ENCODE measurements at places on chromosomes 5 and 9. TPM values are rescaled to one million over a fixed set of nuclear protein-coding genes. Genes with fewer than 3 reads are reported as not detected.

PHF24 gene
- total RNA-seq = not detected

- DNase-seq = no peak
These were observed 323.7 kb upstream of the CD180 start for GRCh38 chr5:67520161-67520908.

TMEM215 gene
- 0.18 TPM for total RNA-seq

- DNase-seq = no peak
These were observed 252.8 kb downstream of the FBXL17 start for GRCh38 chr5:108129129-108129528.

C9orf72 gene
- 8.3 TPM for total RNA-seq

ATP10B gene
- total RNA-seq = not detected

GRCh38 chr9:90568667-90569066 lies 74.0 kb downstream of the DIRAS2 start:
- no peak for DNase-seq

DNA sequence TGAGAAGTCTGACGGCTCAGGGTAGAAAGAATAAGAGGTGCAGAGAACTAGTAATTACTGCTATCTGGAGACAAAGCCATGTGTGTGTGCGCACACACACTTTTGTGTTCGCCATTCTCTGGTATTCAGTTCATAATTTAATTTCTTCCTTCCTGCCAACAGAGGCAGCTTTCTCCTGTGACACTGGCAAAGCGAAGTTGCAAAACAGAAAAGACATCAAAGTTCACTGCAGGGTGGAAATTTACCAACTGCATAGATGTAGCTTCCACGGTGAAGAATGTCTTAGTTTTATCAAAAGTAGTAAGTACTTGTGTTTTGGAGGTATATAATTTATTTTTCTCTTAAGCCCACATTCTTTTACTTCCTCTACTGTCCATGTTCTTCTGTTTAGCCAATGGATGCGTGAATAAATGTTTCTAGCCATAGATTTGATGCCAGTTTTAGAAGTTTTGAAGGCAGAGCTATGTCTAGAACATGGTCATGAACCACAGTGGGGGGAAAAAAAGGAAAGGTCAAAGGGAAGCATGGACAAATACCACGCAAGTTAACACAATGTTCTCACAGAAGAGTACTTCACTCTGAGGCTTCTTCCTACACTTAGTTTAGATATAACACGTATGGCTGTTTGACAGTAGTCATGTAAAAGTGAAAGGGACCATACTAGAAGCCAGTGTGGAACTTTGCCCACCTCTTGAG lies 536.5 kb upstream of the GRIA1 start:
- no peak for DNase-seq

- DNase-seq = no peak
These were observed 92.4 kb upstream of the IFNK start for GRCh38 chr9:27431543-27432147.

DNA sequence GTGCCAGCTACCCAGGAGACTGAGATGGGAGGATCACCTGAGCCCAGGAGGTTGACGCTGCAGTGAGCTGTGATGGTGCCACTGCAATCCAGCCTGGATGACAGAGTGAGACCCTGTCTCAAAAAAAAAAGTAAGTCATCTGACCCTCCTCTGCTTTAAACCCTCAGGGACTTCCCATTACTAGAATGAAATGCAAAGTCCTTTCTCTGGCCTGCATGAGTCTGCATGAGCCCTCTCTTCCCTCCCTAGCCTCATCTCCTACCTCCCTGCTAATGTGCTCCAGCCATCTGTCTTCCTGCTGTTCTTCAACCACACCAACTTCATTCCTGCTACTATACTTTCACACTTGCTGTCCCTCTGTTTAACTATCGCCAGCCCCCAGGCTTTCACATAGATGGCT lies 15.3 kb downstream of the IL5 start:
- no peak for DNase-seq

LPAR1 gene
- 0.07 TPM for total RNA-seq

- DNase-seq = no peak
These were observed 17.8 kb upstream of the SLC12A7 start for GRCh38 chr5:1129711-1130055.

- no peak for DNase-seq
These were observed 21.7 kb upstream of the NSD1 start for GRCh38 chr5:177111720-177112394.

RNF183 gene
- not detected for total RNA-seq

- DNase-seq = no peak
These were observed 16.7 kb downstream of the P4HA2 start for GRCh38 chr5:132210944-132211343.

DNA sequence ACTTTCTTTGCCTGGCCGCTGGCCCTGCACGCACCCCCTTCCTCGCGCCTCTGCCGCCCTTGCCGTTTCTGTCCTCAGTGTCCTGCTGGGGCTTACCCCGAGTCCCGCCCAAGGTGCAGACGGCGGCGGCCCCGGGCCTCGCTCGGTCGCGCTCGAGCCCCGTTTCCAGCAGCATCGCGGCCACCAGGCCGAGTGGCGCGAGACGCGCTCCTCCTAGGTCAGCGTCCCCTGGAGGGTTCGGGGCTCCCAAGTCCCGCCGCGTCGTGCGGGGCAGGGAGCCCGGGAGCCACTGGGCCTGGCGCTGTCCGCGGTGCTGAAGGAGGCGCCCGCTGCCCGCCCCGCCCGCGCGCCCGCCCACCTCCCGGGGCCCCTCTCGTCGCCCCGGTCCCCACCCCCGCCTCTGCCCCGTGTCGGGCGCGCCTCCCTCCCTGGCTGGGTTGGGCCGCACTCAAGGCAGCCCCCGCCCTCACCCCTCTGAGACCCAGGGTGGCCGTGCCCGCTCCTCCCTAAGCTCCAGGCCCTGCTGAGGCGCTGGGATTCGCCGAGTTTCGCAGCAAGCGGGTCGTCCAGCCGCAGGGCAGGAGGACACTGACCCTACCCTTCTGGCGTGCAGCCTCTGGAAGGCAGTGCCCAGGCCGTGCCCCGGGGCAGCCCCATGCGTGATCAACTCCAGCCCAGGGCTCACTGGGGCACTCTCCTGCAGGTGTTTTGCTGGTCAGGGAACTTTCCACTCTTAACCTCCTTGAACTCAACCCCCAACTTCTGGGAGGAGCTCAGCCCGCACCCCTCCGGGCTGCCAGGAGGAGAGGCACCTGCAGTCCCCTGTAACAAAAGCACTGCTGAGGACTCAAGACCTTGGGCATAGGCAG lies at the start of gene LHX3:
Gene LHX3, minus strand, starts transcription at position 291 of the 869 bp plus-strand sequence. Its CDS starts 116 bp downstream, at position 175.
- no peak for DNase-seq

- no peak for DNase-seq
These were observed 58.7 kb upstream of the ZNF354B start for GRCh38 chr5:178801021-178801420.

- no peak for DNase-seq
These were observed 7.7 kb downstream of the CXXC5 start for GRCh38 chr5:139655727-139656271.

WDR38 gene
- total RNA-seq = 0.07 TPM

Data from pulmonary artery endothelial cell (primary cell).